Renal cortical epithelial cell (primary cell): ENCODE measurements at places on chromosomes 3 and 15.
A peak's percentile ranks its signal among the peaks of the same experiment; 100 is the strongest.

GRCh38 chr3:155880286-155880685 is 9.8 kb downstream of the GMPS start:
- no peak for DNase-seq

DNA sequence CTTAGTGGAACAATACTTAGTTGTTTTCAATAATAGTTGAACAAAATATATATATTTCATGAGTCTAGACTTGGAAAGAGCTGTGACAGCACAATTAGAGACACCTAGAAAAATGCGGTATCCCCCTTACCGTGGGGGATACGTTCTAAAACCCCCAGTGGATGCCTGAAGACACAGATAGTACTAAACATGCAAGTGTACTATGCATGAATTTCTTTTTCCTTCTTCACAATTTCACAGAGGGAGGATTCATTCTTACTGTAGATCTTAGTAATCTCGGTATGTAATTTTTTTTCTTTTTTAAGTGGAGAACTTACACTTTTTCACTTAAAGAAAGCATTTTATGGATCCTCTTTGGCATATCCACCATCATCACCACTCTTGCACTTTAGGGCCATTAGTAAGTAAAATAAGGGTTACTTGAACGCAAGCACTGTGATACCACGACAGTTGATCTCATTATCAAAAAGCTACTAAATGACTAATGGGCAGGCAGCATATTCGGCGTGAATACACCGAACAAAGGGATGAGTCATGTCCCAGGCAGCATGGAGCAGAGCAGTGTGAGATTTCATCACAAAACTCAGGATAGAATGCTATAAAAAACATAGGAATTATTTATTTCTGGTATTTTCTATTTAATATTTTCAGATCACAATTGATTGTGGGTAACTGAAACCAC is 72.3 kb upstream of the ZNF280D start:
- DNase-seq: peak; percentile 87

DNA sequence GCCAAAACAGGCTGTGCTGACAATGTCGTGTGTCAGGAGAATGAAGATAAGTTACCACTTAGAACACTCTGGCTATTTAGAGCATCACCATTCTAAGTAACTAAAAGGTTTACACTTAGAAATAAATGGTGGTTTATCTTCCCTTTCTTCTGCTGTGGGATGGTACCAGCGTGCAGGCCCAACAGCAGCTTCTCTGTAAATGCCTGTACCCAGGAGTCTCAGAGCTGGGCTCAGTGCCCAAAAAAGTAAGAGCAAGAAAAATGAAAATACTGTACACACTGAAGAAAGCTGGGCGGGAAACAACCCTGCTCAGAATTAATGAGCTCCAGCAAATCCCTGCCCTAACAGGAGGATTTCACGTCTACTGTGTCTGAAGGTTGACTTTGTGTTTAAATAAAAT is 206.5 kb downstream of the MFSD1 start:
- DNase-seq: no peak

DNA sequence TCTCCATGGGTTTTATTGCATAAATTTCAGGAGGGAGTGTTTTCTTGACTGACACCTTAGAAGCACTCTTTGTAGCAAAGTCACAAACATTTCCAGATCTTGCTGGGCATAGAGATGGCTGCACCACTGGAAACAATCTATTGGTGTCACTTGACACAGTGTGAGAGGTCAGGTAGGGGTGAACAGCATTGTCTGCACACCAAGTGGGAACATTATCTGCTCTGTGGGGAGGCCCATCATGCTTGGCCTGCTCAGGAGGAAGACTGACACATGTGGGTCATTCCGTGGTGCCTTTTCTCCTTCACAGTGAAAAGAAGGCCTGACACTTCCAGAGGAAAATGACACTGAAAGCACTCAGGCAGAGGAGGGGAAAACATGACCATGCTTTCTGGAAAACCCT is 149.9 kb upstream of the GALNT15 start:
- DNase-seq: no peak

GRCh38 chr3:71492974-71493771 is 90.4 kb downstream of the FOXP1 start:
- no peak for DNase-seq

DNA sequence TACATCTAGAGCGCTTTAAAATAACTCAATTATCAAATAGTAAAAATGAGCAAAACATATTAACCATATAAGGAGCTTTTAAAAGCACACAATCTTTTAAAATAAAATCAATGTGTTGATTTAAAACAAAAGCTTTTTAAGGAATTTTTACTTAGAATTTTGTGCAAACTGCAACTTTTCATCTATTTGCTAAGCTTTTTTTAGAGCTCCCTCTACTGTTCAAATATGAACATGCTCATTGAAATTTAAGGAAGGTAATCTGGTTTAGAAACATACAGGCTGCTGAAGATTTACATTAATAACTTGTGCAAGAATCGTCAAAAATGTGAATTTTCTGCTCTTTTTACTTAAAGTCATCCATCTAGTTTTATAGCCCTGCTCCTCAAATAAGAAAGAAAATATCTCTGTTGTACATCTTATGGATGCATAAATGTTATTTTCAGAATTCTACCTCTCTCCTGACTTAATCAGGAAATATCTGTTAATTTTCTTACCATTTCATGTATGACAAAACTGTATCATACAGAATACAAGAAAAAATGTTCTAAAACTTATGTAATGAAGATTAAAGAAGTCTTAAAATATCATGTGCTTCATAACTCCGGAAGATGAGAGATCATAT is 469.4 kb upstream of the ROBO2 start:
- DNase-seq: peak; percentile 40

GRCh38 chr15:42760759-42761158 is 23.8 kb upstream of the CDAN1 start:
- no peak for DNase-seq

DNA sequence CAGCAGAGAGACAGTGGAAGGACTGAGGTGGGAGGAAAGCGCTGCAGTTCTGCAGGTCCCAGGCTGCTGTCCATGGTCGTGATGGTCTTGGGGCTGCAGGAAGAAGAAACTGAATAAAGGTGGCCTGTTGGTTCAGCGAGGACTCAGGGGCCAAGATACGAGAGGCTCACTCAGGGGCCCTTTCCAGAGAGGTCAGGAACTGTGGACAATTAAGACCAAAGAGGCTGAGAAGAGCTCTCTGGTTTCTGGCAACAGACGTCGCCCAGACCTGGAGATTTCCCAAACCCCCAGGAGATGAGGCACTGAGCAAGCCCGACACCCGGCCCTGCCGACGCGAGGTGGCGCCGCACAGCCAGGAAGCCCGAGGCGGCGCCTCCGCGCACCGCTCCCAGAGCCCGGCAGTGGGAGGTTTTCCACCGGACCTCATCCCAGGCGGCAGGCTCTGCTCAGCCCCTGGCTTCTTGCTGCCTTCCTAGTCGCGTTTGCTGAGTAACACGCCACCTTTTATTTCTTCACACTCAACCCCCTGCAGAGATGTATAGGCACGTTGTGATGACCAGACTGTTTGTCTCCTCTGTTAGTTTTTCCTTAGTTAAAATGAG is 56.4 kb upstream of the ARRDC4 start:
- peak; percentile 40 for DNase-seq

DNA sequence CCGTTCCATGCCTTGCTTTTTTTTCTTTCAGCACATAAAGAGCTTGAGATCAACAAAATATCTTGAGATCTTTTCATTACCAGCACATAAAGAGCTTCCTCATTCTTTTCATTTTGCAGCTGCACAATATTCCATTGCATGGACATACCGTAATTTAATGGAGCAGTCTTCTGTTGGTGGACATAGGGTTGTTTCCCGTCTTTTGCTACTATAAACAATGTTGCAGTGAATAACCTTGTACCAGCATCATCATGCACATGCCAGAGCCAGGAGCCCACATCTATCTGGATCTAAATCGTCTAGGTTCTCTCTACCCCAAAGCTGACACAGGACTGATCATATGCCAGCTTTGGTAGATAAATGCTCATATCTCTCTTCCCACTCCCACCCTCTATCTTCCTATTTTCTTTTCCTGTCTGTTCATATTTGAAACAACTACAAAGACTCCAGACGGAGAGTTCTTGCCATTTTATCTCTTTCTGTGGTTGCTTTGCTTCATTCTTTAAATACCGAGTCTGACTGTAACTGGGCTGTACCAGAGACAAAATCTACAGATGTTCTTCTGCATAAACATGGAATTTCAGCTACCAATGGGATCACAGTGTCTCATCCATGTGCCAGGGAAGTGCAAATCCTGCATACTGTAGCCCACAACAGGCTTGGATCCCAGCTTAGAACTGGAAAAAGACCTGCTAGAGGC is 47.1 kb upstream of the AKAP13 start:
- no peak for DNase-seq

- peak; percentile 7 for DNase-seq
These were observed 393.4 kb upstream of the NR2F2 start for GRCh38 chr15:95937128-95937528.

GRCh38 chr15:70672081-70672480 is 91.3 kb downstream of the UACA start:
- peak; percentile 33 for DNase-seq

DNA sequence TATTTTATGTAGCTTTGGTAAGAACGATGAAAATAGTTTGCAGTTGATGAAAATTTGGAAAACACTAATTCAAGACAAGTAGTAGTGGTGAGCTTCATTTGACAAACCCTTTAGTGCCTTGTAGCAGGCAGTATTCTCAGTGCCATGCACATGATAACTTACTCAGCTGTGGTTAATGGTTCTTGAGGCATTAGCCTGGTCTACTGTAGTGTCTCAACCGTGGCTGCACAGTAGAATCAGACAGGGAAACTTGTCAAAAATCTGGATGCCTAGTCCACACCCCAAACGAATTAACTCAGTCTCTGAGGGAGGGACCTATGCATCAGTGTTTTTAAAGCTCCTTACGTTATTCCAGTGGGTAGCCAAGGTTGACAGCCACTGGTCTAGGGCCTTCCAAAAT is 45.4 kb downstream of the PSMD6 start:
- DNase-seq: peak; percentile 54

DNA sequence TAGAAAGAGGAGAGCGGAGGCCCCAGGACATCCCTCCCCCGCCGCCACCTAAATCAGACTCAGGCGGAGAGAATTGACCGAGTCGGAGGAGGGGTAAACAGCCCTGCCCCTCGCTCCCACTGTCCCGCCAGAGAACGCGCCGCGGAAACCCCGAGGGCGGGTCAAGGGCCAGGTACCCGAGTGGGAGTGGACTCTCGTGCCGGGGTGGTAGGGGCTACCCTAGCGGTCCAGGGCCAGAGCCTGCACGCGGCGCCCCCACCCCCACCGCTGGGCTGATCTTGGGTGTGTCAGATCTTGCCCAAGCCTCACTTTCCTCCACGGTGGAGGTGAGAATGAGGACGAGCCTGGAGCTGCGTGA is 19.0 kb downstream of the SPATA12 start:
- DNase-seq: no peak

- peak; percentile 87 for DNase-seq
These were observed at the start of gene PCCB for GRCh38 chr3:136250059-136250902. Gene PCCB (plus strand): TSS chr3:136250340. CDS start chr3:136250376, 36 bp downstream.

DNA sequence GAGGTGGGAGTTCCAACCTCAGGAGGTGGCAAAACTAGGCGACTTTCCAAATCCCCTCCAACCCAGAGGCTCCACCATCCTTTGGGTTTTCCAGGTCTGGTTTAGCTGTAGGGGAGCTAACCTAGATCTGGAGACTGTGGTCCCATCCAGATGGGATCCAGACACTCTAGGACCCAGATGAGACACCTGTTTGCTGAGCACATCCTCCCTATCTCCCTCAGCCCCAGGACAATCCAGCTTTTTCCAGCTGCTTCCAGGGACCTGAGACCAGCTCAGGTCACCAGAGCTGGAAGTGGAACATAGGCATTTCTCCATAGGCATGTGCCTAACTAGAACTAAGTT is 18.2 kb downstream of the CRTAP start:
- no peak for DNase-seq

- peak; percentile 51 for DNase-seq
These were observed 44.8 kb downstream of the KBTBD12 start for GRCh38 chr3:127959873-127960272.

DNA sequence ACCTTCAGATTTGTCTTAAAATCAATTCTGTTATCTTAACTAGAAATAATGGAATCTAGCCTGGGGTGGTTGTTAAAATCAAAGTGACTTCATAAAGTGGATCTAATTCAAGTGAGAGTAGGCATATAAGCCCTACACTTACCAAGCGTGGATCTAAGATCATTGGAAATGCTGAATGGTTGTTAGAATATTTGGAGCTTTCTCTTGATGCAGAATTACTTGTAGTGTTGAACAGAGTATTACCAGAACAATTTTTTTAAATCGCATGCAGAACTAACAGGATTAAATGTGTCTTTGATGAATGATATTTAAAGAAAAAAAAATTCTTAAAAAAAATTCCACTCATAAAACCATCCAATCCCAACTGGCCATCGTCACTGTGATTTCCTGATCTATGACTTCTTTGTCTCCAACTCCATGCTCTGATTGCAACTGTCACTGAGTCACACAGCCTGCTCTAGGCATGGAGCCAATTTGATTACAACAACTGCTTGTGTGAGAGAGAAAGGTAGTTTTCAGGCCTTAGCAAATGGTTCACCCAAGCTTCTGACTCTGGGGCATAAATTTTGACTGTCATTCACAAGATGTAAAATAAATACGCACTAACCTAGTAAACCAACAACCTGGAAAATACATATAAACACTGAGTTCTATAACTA is 25.9 kb upstream of the SPRED1 start:
- peak; percentile 94 for DNase-seq

- DNase-seq: no peak
These were observed 33.4 kb downstream of the HRH1 start for GRCh38 chr3:11187681-11188080.

- DNase-seq: peak; percentile 85
These were observed 32.4 kb upstream of the ALCAM start for GRCh38 chr3:105334138-105334882.

DNA sequence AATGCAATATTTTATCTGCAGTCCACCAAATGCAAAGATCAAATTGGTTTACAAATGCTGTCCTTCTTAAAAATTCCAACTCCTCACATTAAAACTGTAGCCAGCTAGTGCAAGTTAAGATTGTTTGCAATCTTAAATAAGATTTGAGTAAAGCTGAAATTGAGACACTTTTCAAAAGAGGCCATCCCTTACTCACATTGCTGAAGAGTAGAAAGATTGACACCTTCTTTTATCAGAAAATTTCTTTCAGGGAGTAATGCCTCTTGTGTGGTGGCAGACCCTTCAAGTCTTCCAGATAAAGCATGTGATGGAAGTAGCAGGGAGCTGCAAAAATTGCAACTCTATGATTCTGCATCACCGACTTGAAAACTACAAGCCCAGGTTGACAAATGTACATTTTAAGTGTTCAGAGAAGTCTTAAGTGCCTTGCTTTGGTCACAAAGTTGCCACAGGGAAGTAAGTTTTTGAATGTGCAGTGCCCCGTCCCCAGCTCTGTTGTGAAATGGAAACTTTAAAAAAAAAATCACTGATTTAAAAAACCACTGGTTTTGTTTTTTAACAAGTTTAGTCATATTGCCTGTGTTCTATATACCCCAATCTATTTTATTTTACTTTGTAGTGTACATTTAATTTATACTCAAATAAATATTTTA is 12.6 kb downstream of the CD86 start:
- no peak for DNase-seq

DNA sequence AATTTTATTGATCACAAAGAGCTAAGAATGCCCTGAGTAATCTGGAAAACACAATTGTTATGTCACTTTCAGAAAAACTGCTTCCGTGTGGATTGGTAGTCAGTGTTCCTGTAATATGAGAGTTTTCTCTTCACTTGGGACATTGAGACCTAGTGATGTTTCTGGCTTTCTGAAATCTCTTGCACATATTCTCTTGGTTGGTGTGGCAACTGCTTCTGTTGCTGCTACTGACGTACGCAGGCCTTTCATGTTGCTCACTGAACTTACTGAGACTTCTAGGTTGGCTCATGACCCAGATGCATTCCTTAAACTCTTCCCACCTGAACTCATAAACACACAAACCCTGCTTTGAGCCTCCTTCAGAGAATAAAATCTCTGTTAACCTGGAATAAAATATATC is 175.0 kb upstream of the PFN2 start:
- peak; percentile 79 for DNase-seq
